Naive B cell (primary cell): ENCODE measurements at places on chromosomes 7 and 10.
A peak's percentile ranks its signal among the peaks of the same experiment; 100 is the strongest.

- DNase-seq, result no peak
Measured at GRCh38 chr10:76041551-76041950, 610.1 kb downstream of the LRMDA start.

- no peak for DNase-seq
Measured at GRCh38 chr7:92830532-92831110, 5.8 kb downstream of the CDK6 start.

DNA sequence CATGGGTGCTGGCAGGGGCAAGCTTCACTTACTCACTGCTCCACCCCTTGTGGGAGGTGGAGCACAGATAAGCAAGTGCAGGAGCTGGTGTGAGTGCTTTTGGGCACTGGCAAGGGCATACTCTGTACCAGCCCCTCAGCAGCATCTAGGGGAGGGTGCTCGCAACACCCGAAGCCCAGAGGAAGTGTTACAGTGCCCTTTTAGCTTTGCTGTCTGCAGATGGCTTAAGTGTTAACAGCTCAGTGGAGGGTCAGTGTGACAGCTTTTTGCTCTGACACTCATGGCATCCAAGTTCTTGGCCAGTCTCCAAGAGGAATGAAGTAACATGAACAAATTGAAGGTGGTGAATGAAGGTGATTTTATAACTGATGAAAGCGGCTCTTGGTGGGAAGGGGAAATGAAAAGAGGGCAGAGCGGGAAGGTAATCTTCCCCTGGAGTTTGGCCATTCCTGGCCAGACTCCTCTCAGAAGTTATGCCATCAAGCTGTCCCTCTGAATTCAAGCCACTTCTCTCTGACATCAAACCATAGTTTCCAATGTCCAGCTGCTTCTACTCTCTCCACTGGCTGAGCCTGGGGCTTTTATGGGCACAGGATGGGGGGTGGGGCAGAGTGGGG lies 862.5 kb downstream of the KCNMA1 start:
- no peak for DNase-seq

DNA sequence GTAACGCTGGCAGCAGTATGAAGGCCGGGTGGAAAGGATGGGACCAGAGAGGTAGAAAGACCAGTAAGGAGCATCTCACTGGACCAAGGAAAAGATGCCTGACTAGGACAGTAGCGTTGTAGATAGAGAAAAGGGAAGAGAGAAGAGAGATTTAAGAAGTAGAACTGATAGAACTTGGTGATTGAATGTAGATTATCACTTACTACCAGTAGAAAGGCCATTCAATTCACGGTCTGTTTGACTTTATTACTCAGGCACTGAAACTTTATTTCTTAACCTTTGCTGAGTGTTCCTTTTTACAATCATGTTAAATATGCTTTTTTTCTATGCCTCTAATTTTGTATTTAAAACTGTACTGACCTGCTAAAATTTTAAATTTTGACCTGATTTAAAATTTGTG lies 12.2 kb downstream of the MCU start:
- DNase-seq, result no peak

DNA sequence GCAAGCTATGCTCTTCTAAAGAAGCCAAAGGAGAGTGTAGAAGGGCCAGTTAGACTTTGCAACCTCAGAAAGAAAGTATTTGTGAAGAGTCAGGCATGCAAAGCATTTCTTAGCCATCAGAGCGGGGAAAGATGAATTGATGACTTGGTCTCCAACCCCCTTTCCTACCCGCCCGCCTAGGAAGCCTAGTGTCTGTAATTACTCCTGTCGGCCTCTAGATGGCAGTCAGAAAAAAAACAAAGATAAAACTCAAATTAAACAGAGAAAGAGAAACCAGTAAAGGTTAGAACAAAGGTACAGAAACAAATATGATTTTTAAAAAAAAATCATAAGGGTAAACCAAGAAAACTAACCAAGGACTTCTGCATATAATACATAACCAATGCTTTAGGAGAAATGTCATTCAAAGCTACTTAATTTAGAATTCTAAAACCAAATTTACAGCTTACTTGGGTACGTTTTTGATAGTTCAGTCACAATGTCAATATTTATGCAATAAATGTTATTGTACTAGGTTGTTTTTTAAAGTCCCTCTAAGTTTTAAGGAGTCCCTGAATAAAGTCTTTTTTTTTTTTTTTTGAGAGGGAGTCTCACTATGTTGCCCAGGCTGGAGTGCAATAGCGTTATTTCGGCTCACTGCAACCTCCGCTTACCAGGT lies 97.6 kb downstream of the LYZL1 start:
- DNase-seq, result peak; percentile 3
